NAMALWA (cell line): ENCODE measurements at places on chromosomes 13 and 19.

GRCh38 chr13:20337884-20338551 lies 105.9 kb upstream of the GJB6 start:
- peak; percentile 20 for DNase-seq

- no peak for DNase-seq
Measured at GRCh38 chr13:112161521-112162301, 94.8 kb downstream of the SOX1 start.

GRCh38 chr13:103799028-103799427 lies 732.8 kb upstream of the SLC10A2 start:
- peak; percentile 22 for DNase-seq

DNA sequence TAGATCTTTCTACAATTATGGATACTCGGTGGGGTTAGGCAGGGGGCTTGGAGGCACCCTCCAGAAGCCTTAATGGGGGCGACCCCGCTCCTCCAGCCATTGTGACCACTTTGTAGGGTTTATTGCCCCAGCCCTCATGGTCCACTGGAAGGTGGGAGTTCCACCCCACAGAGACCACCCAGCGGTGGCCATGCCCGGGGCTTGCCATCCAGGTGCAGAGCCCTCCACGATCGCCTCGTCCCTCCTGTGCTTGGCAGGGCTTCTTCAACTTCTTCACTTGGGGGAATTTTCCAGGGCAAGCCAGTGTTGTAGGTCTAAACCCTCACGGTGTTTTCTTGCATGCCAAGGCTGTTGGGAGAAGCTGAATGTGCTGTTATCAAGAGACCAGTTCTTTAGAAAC lies 16.1 kb downstream of the ZNF536 start:
- DNase-seq: no peak

- DNase-seq: no peak
Measured at GRCh38 chr13:74623761-74624160, 489.6 kb upstream of the KLF12 start.

DNA sequence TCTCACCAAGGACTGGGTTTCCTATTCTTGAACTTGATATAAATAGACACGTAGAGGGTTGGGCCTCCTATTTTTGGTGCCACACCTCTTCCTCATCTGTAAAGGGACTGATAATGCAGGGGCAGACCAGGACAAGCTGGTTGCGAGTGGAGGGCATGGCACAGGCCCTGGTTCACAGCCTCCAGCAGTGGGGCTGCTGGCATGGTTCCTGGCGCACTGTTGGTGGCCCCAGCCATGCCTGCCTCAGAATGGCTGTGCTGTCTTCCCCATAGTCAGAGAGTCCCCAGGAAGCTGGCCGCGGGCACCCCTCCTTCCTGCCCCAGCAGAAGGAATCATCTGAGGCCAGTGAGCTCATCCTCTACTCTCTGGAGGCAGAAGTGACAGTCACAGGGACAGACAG lies 10.5 kb upstream of the OVOL3 start:
- DNase-seq: no peak

DNA sequence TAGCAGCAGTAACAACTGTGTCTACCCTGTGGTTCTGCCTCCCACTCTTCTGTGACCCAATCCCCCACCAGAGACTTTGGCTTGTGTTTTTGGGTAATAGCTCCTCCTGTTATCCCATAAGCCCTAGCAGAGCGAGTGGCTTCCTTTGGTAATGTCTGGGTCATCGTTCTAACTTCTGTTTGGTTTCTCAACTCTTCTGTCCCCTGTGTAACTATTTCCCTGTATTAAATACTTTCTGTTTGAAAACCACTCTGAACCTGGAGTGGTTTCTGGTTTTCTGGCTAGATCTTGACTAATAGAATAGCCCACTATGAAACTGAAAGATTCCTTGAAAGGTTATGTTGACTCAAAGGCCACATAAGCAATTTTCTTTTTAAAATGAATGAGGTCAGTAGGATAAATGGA lies 350.0 kb downstream of the DCT start:
- DNase-seq: no peak

DNA sequence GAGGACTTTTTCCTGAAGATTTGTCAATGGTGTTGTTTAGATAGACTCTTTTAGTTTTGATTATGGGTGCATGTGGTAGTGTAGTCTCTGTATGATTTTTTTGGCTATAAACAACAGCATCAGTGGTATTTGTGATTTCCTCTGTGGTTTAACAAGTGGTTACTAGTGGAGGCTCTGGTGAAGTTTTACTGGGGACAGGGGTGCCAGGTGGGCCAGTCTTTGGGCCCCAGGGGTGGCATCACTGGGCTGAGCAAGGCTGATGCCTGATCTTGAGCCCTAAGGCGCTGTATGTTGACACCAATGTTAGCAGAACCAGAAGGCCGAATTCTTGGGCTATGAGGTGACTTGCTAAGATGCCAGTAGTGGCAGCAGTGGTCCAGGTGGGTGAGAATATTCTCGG lies 811.4 kb downstream of the DACH1 start:
- no peak for DNase-seq

- peak; percentile 35 for DNase-seq
Measured at GRCh38 chr13:78875792-78876580, 217.0 kb upstream of the OBI1 start.

GRCh38 chr19:31639306-31639705 lies 290.1 kb upstream of the TSHZ3 start:
- no peak for DNase-seq

DNA sequence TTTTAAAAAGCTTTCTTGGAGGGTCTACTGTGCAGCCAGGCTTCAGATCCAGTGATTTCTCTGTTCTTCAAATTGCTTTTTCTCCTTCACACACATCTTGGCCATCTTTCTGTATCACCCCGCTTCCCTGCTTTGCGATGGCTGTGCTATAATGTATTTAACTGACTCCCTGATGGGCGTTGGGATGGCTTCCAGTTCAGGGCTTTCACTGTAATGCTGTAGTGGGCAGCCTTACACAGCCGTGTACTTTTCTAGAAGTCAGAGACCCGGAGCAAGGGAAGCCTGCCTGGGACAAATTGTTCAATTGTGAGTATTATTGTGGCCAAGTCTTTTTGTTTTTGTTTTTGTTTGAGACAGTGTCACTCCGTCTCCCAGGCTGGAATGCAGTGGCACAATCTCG lies 19.4 kb upstream of the PAK4 start:
- DNase-seq: no peak
